ENCODE measurements at places on chromosomes 6 and 20.

DNA sequence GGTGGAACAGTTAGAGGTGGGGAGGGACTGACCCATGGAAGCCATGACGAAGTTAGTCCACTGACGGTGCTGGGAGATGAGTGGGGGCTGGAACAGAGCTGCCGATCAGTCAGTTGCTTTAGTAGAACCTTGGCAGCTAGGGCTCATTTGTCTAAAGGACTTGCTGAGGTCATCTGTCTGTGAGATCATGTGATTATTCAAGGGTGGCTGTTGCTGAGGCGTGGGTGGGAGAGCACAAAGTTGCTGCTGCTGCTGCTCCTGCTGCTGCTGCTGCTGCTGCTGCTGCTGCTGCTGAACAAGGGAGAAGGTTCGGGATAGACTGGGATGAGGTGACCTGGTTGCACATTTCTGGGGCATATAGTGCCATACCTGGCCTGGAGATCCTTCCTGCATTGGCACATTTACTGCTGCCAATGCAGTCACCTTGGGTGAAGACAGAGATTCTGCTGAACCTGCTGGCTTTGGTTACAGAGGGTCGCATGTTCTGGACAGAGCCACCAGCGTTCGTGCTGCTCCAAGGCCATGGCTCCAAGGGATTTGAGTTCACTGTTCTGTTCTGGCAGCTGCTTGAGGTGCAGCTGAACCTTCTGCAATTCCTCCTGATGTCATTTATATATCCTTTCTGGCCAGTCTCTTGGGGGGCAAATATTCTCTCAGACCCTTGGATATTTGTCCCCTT lies 840.5 kb downstream of the HACE1 start:
- no peak for DNase-seq

DNA sequence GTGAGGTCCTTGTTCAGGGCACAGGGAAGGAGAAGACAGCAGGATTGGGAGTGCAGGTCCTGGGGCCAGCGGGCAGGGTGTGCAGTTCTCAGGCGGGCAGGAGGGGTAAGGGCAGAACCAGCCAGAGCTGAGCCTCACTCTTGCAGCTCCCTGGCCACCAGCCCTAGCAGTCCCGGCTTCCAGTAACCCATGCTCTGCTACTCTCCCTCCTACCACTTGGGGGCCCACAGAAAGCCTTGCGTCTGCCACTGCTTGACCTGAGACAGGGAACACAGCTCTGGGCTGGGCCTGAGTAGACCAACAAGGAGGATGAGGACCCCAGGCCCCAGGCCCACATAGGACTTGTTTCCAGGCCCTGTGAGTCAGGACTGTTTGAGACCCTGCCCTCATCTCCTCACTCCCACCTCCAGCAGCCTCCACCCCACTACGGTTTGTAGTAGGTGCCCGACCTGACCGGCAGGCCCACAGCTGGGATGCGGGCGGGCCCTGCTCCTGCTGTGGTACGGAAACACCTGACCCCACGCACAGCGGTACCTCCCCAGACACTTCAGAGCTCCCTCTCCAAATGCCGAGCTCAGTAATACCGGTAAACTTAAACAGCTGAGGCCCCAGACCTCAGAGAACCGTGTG lies 39.2 kb downstream of the KCNK5 start:
- no peak for DNase-seq

DNA sequence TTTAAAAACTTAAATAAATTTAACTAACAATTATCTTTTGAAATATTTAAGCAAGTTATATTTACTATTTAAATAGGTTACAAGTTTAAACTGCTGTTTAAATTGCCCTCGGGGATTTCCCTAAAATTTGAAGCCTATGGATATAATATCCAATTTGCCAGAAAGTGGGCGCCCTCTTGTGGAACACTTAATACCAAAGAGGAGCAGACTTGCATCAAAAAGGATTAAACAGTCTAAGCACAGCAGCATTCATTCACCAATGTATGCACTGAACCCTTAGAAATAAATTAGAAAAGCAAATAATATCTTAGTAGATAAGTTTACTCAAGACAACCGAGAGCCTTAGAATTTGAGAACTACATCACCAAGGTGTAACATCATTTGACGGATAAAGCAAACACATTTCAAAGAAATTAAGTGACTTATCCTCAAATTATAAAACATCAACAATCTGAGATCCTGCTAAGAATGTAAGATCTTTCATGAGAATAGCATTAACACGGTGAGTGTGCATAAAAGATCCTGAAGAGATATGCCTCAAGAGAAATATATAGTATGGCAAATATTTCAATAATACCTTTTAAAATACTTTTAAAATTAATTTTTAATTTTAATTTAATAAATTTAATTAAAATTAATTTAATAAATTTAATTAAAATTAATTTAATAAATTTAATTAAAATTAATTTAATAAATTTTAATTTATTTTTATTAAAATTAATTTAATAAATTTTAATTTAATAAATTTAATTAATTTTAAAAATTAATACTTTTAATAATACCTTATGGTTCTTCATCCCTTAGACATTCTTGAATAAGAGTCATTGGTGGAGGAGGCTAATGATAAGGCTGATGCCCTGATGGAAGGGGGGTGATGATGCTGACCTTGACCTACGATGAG lies 11.5 kb upstream of the MEP1A start:
- peak; percentile 25 for DNase-seq

DNA sequence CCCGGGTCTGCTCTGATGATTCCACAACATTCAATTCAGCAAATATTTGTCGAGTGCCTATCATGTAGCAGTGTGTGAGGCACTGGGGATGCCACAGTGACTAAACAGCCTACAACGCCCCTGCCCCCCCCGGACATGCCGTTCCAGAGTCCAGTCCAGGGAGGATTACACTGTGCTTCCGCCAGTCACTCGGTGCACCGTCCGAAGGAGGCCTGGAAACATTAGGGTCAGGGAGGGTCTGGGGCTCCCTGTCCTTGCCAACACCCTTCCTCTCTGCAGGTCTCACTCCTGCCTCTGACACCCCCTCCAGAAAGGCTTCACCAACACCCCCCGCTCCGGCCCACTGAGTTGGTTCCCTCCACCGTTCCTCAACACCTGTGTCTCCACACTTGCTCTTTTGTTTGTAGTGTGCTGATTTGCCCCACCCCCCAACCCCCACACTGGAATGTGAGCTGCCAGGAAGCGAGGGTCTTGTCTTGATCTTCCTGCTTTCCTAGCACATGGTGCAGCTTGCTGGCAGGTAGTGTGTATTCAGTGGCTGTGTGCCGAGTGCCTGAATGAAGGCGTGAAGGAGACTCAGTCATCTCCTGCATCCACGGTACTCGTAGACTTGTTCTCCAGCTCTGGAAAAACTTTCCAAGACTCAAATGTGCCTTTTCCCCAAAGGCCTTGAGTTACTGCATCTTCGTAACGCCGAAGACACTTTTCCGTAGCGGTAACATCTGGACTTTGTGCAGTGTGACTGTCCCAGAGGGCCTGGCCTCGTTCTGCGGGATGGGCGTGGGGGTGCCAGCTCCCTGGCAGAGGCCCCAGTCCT lies 150.4 kb downstream of the ZDHHC14 start:
- DNase-seq = no peak

DNA sequence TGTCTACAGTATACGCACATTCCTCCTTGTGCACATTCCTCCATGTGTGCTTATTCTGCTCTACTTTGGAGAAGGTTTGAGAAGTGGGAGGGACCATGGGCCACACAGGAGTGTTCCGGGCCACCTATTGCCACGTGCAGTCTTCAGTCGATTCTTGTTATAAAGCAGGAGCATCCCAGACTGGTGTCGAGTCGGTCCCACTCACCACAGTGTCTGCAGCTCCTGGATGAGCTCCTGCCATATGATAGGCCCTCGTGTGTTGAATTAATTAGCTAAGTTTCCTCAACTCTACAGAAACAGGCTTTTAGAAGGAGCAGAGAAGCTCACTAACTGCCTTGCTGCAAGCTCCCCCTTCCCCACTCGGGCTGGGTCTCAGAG lies 22.6 kb downstream of the ENTPD6 start:
- no peak for DNase-seq

DNA sequence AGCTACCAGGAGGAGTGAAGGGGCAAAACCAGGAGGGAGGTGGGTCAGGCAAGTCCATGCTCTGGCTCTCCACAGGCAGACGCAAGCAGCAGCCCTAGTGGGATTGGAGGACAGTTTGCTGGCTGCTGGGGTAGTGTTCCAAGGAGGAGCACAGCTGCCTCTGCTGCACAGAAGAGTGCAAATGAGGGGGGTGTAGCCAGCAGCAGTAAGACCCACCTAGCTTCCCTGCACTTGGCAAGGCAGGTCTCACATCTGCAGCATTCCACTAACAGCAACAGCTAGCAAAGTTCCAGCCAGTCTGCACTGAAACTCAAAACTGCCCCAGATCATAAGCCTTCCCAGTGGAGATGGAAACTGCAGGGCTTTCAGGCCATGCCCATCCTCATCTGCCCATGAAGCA lies 405.0 kb downstream of the UTRN start:
- DNase-seq = no peak

DNA sequence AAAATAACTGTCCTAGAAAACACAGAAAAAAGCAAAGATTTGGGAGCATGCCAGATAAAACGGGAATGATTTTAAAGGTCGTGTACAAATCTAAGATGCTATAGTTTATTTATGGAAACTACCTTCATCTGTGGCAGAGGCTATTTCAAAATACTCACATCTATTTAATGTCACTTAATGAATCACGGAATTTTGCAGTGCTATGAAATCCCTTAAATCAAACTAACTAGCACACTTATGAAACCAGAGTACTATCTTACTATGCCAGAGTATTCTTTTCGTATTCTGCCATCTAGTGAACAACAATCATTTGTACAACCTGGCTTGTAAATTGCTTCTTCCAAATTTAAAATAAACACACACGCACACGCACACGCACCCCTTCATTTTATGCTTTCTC lies 77.9 kb upstream of the BMP5 start:
- DNase-seq = no peak

DNA sequence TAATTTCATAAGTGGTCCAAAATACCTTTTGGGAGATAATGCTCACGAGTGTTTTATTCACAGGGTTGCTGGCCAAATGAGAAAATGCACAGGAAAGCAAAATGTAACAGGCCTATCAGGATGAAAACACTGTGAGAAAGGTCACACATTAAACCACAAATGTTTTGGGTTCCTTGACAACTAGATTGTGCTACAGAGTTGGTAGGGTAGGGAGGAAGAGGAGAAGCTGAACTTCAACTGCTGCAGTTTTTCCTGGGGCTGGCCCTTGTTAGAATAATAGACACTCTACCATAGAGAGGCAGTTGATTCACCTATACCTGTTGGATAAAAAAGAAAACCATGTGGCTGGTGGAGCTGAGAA lies 28.1 kb upstream of the PAQR8 start:
- no peak for DNase-seq

- DNase-seq = no peak
Measured at GRCh38 chr20:11445161-11445560, 472.5 kb upstream of the BTBD3 start.

GRCh38 chr6:44258325-44258863 lies 1.1 kb upstream of the SLC35B2 start:
- DNase-seq = no peak

- DNase-seq = no peak
Measured at GRCh38 chr6:44010411-44011349, 116.6 kb downstream of the MRPL14 start.

DNA sequence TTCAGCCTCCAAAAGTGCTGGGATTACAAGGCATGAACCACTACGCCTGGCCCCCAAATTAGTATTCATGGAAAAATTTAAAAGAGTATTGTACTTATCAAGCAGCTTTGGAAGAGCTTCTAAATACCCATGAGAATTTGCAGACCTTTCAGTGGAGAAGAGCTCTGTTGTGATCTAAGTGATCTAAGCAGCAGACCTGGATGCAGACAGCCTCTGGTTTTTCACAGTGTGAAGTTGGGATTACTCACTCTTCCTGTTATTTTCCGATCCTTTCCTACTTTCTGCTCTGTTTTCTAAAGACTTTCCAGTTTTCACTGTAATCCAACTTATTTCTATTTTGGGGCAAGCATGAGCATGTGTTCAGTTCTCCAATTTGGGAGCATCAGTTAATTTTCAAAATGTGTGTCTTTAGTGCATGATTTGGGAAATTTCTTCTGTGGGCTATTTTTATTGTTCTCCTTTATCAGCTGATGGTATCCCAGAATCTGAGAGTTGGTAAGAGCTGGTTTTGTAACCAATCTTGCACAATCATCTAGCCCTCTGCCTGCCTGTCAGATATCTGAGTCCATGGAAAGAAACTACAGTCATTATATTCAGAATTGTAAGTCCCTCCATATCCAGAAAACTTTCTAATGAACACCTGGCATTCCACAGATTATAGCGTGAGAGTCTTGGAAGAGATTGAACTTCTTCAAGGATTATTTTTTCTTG lies 207.7 kb upstream of the DTNBP1 start:
- no peak for DNase-seq

GRCh38 chr6:22596011-22596410 lies 26.6 kb downstream of the HDGFL1 start:
- no peak for DNase-seq

DNA sequence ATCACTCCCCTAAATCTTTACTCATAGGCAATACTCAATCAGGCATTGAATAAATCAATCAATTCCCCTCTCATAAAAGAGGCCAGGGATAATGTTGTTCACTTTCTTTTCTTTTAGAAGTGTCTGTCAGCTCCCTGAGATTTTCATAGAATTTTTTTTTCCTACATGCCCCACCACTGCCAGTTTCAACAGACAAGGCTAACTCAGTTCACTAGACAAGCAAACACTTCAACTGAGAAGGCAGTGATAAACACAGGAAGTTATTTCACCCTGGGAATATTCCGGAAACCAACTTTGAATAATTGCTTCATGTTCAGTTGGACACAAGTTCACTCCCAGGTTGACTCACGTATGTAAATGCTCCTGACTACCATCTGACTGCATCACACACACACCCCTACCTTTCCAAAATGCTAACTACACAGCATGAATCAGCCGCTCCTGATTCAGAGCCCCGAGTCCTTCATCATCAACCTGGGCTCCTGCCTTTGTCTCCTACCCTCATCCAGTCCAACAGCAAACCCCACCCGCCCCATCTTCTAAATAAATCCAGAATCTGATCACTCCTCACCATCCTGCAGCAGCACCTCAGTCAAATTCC lies 143.9 kb downstream of the BCAS1 start:
- no peak for DNase-seq

GRCh38 chr6:44478591-44479254 lies 91.2 kb downstream of the CDC5L start:
- DNase-seq = no peak

DNA sequence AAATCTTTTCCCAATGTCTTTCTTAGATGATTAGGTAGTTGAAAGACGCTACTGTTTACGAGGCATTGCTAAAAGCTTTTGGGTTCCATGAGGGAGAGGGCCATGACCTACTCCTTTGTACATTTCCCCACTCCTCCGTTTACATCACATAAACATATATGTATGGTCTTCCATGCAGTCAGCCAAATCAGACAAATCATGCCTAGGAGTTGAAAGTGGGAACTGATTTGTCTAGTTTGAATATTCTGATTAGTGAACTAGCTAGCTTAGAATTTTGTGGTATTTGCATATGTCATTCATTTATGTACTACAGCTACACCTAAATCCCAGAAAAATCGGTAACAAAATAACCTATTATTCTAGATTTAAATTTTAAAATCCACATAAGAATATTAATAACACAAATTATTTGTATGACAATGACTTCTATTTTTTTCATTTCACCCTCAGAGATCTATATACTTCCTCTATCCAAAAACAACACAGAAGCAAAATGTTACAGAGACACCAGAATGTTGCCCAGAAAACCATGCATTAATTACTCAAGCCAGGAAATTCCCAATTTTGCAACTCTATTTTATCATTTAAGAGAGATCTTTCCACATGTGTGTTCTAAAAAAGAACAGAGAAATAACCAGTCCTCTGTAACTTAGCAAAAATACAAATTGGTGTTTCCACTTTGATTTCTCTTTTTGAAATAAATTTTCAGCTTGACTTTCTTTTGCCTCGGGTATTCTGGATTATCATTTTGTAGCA lies 231.9 kb downstream of the LAMA2 start:
- no peak for DNase-seq

All from D721Med (cell line).